ENCODE measurements at places on chromosomes 7 and 10.

- DNase-seq, result no peak
Observed at GRCh38 chr7:27420702-27421101, 178.1 kb downstream of the EVX1 start.

- no peak for DNase-seq
Observed at GRCh38 chr7:137084607-137085380, 216.3 kb downstream of the CHRM2 start.

DNA sequence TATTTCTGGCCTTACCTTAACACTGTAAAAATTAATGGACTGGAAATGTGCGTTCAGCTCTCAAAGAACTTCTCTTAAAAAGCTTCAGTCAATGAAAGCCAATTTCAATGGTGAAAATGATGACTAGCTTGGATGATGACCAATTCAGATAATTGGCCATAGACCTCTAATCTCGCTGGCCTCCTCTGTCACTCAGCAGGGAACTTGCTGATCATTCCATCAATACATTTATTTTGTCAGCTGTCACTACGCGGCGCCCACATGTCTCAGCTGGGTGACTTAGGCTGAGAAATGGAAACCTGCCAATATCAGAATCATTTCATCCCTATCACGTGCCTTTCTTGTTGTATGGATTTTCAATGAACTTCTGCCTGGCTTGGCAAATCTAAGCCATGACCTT lies 673.0 kb upstream of the AUTS2 start:
- no peak for DNase-seq

GRCh38 chr10:44395396-44395795 lies 10.5 kb upstream of the CXCL12 start:
- DNase-seq, result no peak

DNA sequence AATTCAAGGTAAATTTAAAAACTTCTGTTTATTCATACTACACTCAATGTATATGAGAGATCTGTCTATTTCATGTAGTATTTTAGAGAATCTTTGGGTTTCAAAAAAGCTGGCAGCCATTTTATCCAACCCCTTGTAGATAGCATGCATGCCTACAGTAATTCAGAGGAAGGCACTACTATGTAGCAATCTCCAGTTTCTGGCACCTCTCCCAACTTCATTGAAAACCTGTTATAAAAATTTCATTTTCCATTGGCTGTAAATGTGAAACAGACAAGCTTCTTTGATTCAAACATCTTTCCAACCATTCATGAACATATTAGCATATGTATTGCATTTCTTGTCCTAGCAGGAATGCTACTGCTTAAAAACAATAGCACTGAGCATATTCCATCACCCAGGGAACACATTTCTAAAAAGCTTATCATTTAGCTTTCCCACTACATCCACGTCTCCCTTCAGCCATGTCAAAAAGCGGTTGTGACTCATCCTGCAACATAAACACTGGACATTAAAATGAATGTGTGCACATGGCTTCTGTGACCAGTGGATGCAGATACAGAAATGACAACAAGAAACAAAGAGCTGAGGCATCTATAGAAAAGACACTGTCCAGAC lies 330.4 kb upstream of the AOAH start:
- no peak for DNase-seq

DNA sequence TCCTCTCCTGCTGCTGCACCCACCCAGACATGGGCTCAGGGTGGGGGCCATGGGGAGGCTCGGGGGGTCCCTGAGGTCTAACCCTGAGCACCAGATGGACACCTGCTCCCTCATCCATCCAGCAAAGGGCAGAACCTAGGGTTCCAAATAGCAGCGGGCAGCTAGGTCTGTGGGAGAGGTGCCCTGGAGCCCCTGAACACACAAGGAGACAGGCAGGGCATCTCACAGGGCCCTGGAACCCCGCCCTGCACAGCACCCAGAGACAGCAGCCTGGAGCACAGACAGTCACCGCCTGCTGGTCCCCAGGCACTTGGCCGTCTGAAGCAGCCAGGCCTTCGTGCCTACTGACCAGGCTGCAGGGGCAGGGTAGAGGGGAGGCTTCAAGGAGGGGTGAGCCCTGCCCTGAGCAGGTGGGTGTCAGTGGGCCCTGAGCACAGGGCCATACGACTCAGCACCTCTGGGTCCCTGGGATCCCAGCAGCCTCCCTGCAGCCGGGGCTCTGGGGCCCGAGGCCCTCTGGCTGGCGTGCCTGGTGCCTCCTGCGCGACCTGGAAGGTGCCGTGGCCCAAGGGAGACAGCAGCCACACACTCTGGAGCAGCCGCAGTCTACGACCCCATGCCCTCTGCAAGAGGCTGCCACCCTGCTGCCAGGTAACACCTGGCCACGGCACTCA lies 38.3 kb downstream of the GET4 start:
- DNase-seq, result no peak

DNA sequence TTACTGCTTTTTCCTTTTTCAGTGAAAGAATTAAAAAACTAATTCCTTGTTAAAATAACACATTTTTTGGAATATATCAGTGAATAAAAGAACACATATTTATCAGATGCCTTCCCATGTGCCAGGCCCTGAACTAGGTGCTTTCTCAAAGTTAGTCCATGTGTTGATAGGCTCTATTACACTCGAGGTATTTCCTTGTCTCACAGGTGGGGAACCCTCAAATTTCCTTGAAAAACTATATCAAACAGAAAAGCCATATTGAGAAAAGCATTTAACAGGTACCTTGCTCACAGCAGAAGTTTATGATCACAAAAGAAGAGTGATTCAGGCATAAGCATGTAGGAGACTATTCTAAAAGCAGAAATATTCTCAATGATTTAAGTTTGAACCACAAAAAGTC lies 75.6 kb upstream of the OGDHL start:
- no peak for DNase-seq

DNA sequence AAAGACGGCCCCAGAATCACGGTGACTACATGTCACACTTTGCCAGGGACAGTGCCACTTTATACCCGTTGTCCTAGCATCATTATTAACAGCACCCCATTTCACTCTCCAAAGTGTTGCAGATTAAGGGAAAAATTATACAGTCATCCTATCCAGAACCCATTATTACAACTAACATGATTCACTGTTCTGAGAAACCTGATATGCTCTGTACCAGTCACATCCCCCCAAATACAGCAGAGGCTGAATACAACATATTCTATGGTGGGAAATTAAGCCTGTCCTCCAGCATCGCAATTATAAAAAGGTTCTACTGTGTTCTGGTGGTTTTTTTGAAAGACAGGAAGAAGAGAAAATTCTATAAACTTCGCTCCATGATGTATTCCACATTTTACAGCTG lies 162.1 kb downstream of the JAZF1 start:
- no peak for DNase-seq

GRCh38 chr10:23275355-23275754 lies 69.2 kb downstream of the C10orf67 start:
- DNase-seq, result no peak

GRCh38 chr10:57921140-57921539 lies 346.6 kb downstream of the IPMK start:
- no peak for DNase-seq

GRCh38 chr7:158863611-158864506 lies 7.5 kb downstream of the DYNC2I1 start:
- DNase-seq, result no peak

GRCh38 chr7:130210181-130210935 lies 2.7 kb downstream of the SSMEM1 start:
- no peak for DNase-seq

GRCh38 chr10:97547271-97547600 lies 25.3 kb upstream of the ANKRD2 start:
- no peak for DNase-seq

GRCh38 chr7:26155531-26156375 lies 3.8 kb downstream of the NFE2L3 start:
- DNase-seq, result no peak

GRCh38 chr7:37284285-37284684 lies 164.4 kb downstream of the ELMO1 start:
- no peak for DNase-seq

- no peak for DNase-seq
Observed at GRCh38 chr7:107077699-107078516, 33.4 kb downstream of the PRKAR2B start.

GRCh38 chr7:101315336-101315735 lies 6.3 kb downstream of the IFT22 start:
- DNase-seq, result no peak

DNA sequence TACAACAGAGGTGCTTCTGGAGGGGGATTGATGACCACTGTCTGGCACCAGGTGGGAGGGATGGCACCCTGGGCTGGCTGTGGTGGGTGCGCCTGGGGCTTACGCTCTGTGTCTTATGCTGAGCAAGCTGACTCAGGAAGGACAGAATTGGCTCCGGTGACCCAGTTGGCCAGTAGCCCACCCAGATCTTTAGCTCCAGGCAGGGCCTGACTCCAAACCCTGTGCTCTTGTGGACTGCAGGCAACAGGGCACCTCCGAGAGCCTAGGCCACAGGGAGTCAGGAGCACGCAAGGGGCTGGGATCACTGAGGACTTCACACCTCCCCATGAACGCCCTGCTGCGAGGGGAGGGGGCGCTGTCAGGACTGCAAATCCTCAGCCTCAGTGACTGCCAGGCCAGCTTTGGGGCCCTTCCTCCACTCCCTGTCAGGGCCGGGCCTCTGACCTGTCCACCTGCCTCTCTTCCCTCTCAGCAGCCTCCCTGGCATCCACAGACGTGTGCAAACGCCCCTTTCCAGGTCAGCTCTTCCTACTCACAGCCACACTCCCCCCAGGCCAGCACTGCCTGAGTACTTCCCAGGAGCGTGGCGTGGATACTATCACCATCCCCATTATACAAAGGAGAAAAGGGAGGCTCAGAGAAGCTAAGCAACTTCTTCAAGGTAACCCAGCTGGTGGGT lies 118.7 kb downstream of the SLIT1 start:
- DNase-seq, result no peak

DNA sequence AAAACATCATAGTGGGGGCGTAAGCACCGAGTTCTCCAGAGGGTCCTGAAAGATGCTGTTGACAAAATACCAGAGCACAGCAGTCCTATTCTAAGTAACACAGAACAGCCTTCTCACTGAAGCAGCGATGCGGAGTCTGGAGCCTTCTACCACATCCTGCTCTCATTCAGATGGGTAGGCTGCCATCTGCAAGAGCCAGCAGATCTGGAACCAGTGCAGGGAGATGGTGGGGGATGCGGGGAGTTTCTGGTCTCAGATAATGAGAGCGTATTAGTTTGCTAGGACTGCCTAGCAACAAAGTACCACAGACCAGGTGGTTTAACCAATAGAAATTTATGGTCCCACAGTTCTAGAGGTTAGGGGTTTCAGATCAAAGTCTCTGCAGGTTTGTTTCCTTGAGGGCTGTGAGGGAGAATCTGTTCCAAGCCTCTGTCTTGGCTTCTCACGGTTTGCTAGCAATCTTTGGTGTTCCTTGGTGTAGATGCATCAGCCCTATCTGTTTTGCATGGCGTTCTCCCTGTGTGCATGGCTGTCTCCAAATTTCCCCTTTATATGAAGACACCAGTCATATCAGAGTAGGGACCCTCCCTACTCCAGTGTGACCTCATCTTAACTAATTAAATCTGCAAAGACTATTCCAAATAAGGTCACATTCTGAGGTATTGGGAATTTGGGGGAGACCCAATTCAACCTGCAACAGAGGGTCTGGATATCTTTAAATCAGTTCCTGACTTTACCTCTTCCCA lies 52.0 kb upstream of the STEAP1B start:
- DNase-seq, result no peak

- no peak for DNase-seq
Observed at GRCh38 chr7:74026406-74026902, 1.5 kb upstream of the ELN start.

DNA sequence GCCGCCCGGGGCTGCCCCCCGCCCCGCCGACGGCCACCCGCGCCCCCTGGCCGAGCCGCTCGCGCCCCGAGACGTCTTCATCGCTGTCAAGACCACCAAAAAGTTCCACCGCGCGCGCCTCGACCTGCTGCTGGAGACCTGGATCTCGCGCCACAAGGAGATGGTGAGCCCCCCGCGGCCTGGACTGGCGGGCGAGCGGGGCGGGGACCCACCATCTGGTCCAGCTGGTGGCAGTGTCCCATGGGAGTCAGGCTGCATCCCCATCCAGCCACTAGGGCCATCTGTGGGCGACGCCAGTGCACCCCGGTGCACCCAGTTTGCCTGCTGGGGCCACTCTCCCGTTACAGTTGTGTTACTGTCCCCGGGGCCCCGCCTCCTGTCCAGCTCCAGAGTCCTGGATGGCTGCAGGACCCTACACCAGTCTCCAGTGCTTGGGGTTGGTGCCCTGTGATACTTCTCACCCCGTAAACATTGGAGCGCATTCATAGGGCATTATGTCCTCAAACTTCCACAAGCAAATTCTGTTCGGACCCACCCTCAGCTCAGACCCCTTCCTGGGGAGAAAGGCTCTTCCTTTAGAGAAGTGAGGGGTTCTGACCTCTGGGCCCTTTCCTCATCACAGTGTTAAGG lies 672 bp downstream of the LFNG start:
- DNase-seq, result no peak

- no peak for DNase-seq
Observed at GRCh38 chr7:151756076-151756731, 120.7 kb downstream of the PRKAG2 start.

GRCh38 chr7:128906766-128907559 lies 3.5 kb downstream of the KCP start:
- DNase-seq, result no peak

- DNase-seq, result no peak
Observed at GRCh38 chr10:81724431-81724830, 150.6 kb upstream of the NRG3 start.

GRCh38 chr10:132765435-132765834 lies 20.5 kb downstream of the NKX6-2 start:
- no peak for DNase-seq

DNA sequence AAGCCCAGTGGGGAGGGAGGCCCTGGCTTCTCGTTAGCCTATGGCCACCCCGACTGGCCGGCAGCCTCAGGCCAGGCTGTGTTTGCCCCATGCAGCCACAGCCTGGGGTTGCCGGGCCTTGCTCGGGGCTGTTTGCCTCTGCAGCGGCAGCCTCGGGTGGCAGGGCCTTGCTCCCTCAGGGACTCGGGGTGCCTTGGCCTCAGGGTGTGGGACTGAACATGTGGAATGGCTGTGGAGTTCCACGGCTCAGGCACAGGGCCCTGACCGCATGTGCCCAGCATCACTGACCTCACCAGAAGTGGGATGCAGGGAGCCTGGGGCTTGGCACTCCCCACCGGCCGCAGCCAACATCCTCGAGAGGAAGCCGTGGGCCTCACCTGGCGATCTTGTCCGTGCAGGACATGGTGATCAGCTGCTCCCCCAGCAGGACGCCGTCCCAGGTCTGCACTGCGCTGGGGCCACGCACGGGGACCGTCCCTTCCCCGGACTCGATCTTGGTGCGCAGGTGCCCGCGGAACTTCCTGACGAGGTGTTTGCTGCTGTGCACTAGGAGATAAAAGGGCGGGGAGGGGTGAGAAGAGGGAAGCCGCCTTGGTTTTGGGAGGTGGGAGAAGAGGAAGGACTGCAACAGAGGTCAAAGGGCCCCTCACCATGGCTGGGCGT lies 160.5 kb downstream of the WDR37 start:
- no peak for DNase-seq
